Fibroblast of skin of right quadriceps (primary cell): ENCODE measurements at places on chromosomes 7 and 10.

- DNase-seq: peak; percentile 70
Observed at GRCh38 chr7:28858206-28858605, 99.9 kb downstream of the TRIL start.

DNA sequence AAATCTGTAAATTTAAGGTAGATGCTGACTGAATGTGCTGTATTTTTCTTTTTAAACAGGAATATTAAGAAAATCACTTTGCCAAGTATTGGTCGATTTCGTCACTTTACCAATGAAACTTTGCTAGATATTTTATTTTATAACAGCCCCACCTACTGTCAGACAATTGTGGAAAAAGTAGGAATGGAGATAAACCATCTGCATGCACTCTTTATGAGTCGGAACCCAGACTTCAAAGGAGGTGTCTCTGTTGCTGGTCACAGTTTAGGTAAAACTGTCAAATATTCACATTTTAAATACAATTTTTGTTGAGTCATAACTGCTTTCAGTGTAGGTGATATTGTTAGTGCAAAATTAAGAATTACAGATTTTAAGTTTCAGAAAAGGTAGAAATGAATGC is 25.2 kb downstream of the SEC23IP start:
- peak; percentile 18 for DNase-seq

DNA sequence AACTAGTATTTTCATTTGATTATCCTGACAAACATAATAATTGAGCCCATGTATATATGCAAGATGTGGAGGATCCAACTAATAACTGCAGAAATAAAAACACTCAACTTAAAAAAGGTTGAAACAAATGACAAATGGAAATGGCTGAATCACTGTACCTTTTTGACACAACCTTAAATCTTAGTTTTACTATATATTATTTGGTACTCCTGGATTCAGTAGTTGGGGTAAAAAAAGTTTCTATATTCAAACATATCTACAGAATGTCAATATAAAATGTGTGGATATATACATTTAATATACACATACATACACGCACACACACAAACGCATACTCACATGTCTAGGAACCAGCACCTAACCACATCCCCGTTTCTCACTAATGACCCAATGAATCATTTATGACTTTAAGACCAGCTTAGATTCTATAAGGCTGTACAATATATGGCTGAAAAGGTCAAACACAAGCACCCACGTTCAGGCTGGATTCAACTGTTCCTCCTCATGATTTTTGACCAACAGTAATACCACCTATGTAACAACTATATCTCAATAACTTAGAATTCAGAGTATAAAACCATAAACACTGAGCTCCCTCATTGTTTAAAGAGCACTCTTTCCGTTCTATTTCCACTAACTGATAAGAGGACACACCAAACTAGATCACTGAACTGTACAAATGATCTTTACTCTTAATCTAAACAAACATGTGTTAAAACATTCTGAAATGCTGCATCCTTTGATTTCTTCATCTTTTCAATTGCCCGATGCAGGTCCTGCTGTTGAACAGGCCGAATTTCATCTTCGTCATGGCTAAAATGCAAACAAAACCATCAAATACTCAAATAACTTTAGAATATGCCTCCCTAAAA is 63.8 kb downstream of the ATAD1 start:
- DNase-seq: no peak

GRCh38 chr10:21944727-21945386 is 58.7 kb downstream of the DNAJC1 start:
- DNase-seq: no peak

GRCh38 chr10:8721650-8722049 is 667.2 kb downstream of the GATA3 start:
- no peak for DNase-seq

DNA sequence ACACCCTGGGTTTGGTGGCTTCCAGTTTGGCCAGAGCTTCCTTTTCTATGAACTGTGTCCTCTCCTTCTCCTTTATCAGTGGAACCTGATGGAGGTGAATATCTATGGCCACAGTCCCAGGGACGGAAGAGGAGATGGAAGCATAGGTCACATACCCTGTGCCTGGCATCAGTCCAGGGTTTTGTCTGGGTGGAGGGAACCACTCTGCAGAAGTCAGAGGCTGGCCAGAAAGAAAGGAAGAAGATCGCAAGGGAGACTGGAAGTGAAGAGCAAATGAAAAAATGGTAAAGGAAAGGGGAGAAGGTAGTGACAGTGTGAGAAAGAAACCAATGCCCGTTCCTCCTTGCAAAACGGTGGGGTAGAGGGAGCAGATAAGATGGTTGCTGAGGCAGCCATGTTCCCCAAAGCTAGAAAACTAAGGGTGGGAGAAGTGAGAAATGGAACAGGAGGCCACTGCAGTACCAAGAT is 77.9 kb upstream of the HECW1 start:
- DNase-seq: no peak

- DNase-seq: no peak
Observed at GRCh38 chr7:28176174-28176573, 4.4 kb downstream of the JAZF1 start.

DNA sequence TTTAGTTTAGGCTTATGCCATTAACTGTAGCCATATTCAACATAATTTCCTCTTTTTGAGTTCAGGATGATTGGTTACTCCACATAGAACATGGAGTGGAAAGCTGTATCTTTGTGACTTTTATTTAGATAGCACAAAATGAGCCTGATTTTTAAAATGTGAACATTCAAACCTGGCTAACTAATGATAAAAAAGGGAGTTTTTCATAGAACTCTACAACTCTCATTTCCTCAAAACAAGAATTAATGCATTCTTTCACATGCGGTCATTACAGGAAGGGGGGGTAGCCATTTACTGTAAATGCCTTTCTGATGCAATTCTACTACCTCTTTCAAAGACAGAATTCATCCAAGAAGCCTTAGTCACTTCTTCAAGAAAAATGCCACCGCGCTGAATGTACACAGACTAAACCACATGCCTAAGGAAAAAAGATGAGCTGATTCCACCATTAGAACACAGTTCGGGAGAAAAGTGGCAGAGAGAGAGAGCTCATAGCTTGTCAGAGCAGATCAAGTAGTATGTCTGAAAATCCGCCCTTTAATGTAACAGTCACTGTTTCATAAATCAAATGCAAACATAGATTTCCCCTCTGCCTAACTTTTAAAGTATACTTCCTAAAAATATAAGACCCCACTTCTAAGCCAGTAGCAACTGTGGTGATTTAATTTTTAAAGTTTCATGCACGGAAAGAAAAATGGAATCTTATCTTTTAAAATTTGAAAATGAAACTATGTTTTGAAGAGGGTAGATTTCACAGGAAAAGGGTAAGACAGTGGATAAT is 226.4 kb upstream of the KLF14 start:
- DNase-seq: peak; percentile 100

GRCh38 chr10:113415246-113415645 is 137.6 kb upstream of the HABP2 start:
- DNase-seq: peak; percentile 23

GRCh38 chr7:77415476-77415822 is 700 bp downstream of the GSAP start:
- no peak for DNase-seq

GRCh38 chr7:99843808-99844207 is 16.0 kb downstream of the CYP3A43 start:
- DNase-seq: peak; percentile 9

DNA sequence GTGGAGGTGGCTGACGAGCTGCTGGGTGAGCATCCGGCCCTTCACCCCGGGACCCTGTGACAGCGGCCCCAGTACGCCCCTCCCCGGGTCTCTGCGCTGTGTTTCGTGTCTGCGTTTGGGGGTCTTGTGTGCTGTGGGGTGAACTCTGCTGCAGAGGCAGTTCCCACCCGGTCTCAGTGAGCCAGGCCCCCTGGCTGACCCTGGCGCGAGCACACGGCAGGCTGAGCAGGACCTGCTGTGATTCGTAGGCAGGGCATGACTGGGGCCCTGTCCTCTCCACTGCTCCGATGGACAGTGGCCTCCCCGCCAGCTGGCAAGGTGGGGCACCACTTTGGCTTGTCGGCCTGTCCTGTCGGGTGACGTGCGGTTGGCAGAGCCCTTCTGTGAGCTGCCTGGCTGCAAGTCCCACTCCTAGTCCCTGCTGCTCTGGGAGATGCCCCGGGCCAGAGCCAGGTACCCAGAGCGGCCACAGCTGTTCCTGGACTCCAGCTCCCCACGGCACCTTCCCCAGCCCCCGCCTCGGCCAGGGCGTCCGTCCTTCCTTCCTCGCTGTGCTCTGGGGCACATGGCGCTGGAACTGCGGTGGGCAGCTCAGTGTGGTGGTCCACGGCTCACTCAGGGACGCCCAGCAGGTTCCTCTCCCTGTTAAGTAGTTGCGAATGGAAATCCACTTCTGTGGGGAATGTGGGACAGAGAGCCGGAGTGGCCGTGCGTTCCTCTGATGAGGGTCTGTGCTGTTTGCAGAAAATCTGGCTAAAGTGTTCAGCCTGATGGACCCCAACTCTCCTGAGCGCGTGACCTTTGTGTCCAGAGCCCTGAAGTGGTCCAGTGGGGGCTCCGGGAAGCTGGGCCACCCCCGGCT is 10.5 kb downstream of the GET4 start:
- no peak for DNase-seq

GRCh38 chr7:102306916-102307677 is 20.4 kb downstream of the SH2B2 start:
- DNase-seq: peak; percentile 28

DNA sequence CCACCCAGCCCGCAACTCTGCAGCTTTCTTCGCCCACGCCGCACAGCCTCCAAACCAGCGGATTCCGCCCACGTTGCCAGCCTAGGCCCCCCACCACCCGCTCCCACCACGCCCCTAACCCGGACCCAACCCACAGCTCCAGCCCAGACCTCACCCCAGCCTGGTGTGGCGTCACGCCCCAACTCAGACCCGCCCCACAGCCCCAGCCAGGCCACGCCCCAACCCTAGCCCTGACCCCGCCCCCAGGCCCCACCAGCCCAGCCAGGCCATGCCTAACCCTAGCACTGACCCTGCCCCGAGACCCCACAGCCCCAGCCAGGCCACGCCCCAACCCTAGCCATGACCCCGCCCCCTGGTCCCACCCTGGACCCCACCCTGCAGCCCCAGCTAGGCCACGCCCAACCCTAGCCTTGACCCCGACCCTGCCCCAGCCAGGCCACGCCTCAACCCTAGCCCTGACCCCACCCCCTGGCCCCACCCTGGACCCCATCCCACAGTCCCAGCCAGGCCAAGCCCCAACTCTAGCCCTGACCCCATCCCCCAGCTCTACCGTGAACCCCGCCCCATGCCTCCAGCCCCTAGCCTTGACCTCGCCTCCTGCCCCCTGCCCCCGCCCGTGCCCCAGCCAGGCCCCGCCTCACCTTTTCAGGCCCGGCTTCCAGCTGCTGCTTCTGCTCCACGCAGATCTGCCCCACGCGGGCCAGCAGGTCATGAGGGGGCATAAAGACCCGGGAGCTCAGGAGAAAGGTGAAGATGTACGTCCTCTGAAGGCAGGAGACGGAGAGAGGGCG is 64.0 kb downstream of the RASGEF1A start:
- no peak for DNase-seq

DNA sequence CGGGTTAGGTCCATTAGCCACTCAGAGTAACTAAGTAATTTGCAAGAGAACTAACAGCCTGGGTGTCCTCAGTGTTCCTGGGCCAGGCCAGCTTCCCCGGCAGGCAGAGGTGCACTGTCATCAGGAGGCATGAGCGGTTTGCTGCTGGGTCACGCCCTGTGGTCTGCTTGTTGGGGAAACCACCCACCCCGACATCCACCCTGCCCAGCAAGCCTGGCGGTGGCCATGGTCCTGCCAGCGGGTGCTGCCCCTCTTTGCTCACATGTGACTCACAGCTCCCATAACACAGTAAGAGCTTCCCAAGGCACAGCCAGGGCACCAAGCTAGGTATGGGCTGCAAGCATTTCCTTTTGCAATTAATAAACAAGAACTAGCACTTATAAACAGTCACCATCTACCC is 75.9 kb downstream of the RGS10 start:
- no peak for DNase-seq

- peak; percentile 90 for DNase-seq
Observed at GRCh38 chr7:150404805-150405583, 25.9 kb downstream of the ZNF775 start.

DNA sequence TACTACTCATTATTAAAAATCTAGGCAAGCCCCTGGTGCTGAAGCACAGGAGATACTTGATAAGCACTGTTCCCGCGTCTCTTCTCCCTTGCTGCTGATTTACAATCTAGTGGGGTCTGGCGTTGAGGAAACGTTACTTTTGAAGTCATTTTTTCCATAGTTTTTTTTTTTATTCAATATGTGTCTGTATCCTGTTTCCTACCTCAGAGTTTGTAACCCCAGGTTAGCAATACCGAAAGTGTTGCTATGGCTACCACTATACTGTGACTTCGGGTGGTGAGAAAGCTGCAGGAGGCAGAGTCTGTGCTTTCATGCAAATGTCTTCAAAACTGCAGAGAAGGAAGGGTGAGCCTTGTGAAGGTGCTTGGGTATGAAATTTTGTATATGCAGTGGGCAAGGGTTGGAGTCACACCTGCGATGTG is 458.8 kb upstream of the GHITM start:
- DNase-seq: no peak

DNA sequence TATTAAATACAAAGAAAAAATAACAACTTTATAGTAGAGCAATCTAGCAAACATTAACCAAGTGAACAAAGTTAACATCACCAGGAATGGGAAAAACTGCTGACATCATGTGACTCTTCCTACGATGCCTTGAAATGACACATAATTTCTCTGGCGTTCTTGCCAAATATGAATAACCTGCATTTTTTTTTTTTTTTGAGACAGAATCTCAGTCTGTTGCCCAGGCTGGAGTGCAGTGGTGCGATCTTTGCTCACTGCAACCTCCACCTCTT is 126.5 kb upstream of the VKORC1L1 start:
- DNase-seq: no peak

GRCh38 chr7:136953386-136953785 is 84.9 kb downstream of the CHRM2 start:
- DNase-seq: peak; percentile 43
